Right atrium auricular region (tissue), 2 donors: ENCODE measurements at places on chromosomes 13 and 19.

- no peak for DNase-seq
Measured at GRCh38 chr19:58434217-58434616, 5.7 kb downstream of the ZNF132 start.

DNA sequence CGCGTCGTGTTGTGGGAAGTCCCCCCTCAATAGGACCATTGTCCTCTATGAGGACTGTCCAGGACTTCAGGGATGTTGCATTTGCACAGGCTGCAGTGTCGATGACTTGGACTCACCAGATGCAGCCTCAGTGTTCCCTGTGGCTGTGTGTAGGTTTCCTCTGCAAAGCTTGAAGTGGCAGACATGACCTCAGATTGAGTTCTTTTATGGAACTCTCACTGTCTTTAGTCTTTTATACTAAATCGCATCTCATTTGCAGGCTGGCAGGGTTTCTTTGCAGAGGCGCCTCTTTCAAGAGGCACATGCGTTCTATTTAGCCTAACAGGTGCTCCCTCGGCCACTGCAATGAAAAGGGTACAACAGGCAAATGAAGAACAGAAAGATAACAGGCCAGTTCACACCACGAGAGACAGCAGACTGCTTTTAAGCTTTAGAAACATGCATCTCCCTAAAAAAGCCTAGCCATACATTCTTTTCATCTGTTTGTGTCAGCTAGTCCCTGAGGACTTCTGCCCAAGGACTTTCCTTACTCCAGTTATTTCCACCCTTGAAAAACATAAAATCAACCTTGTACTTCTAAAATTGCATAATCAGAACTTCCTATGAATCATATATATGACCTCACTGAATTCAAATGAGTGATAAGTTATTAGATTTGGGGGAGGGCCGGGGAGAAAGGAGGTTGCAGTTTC, 118.4 kb downstream of the RAB20 start:
- no peak for DNase-seq

- no peak for DNase-seq
Measured at GRCh38 chr19:23378948-23379347, 16.3 kb downstream of the ZNF91 start.

DNA sequence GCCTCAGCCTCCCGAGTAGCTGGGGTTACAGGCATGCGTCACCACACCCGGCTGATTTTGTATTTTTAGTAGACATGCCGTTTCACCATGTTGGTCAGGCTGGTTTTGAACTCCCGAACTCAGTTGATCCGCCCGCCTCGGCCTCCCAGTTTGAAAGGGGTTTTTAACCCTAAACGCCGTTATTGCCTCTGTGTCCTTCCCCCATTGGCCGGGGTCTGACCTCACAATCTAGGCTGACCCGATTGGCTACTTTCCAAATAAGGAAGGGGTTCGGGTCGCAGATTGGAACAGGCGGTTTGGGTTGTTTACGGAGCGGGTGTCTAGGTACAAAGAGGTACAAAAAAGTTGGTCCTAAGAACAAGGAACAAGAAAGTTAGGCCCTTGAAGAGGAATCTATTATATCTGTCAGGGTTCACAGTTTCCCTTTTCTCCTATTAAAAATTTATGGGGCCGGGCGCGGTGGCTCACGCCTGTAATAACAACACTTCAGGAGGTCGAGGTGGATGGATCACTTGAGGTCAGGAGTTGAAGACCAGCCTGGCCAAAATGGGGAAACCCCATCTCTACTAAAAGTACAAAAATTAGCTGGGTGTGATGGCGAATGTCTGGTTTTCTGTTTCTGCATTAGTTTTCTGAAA, 1.0 kb downstream of the ZNF253 start:
- no peak for DNase-seq

DNA sequence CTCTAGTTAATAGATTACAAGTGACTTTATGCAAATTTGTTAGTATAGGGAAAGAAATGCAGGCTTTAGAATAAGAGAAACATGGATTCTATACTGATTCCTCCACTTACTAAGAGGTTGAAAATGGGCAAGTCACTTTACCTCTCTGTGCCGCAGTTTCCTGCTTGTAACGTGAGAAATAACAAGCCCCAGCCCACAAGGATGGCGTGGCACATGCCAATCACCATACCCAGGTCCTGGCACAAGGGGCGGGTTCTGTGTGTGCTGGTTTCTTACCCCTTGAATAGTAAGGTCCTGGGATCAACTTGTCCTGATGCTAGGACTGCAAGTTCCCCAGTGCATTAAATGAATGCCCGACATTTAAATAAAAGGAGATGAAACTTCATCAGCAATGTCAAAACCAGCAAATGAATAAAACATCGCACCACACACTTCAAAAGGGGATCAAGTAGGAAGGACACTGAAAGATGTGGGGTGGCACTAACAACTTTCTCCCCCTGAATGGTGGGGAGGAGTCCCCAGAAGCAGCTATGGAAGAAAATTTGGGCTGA, 7.9 kb upstream of the SIGLEC9 start:
- no peak for DNase-seq

- no peak for DNase-seq
Measured at GRCh38 chr13:100208626-100209025, 119.7 kb downstream of the PCCA start.

DNA sequence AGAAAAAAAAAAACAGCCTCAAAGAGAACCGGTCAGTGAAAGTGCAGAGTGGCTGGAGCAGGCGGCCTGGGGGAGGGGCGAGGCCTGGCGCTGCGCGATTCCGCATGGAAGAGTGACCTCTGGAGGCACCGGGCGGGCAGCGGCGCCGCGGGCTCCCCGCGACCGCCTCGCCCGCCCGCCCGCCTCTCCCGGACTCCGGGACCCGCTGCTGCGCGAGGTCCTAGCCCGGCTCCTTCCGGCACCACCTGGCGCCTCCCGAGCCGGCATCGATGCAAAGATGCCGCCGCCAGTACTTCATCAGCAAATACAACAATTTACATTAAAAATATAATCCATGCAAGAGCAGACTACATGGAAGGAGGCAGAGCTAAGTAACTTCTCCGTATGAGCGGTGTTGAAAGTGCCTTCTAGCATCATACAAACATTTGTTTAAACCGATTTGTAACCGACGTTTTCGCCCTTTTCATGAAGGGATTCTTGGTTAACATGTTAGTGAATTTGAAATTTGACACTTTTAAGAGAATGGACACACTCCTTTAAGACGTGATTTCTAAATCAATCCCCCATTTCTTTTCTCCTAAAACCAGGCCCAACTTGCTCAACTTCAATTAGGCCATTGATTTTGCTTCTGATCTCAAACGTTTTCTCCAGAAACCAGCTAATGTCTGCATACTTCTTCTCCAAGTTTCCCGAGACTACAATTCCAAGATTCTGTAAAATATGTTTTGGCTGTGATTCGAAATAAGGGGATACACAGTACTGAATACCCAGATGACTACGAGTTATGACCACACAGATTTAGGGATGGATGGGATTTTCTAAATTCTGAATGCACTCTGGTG, 2.1 kb downstream of the EFNB2 start:
- peak; percentile 85 for DNase-seq

DNA sequence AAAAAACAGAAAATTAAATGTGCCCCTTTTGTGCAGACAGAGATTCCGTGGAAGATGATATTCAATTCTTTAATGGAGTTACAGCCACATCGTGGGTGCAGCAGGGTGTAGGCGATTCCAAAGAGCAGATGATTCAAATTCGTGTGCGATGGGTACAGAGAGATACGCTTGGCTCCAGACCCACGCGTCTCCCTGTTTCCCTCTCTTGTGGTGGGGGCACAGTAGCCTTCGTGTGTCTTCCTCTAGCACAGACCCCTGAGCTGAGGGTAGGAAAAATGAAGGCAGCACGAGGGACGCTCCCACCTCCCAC, 4.8 kb downstream of the TSPAN16 start:
- DNase-seq = no peak

- DNase-seq = no peak
Measured at GRCh38 chr19:12938779-12939601, 581 bp downstream of the CALR start.

- no peak for DNase-seq
Measured at GRCh38 chr13:79404361-79404760, 1.7 kb downstream of the RBM26 start.

GRCh38 chr13:100473087-100473486, 115.5 kb downstream of the GGACT start:
- DNase-seq = no peak

DNA sequence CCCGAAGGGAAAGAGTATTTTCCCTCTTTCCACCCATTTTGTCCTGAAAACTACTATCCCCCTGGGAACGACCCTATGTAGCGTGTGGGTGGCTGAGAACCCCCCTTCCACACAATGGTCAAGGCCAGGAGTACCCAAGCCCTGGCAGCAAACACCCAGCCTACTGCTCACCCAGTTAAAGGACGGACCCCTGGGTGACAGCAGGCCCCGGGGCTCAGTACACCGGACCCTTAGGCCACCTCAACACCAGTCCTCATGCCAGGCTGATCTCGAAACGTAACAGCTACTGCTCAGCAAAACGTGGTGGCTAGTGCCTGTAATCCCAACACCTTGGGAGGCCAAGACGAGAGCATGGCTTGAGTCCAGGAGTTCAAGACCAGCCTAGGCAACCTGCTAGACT, 1.4 kb downstream of the ANKRD27 start:
- DNase-seq = no peak

- DNase-seq = no peak
Measured at GRCh38 chr13:70580825-70581224, 472.6 kb upstream of the KLHL1 start.

- DNase-seq = peak; percentile 68
Measured at GRCh38 chr13:33611121-33611805, 206.7 kb upstream of the RFC3 start.

- no peak for DNase-seq
Measured at GRCh38 chr13:27691207-27691606, 69.5 kb downstream of the POLR1D start.

- DNase-seq = no peak
Measured at GRCh38 chr13:84439108-84439507, 556.8 kb upstream of the SLITRK1 start.

- no peak for DNase-seq
Measured at GRCh38 chr13:51838240-51838846, 6.6 kb downstream of the TMEM272 start.

- DNase-seq = no peak
Measured at GRCh38 chr13:75135325-75135825, 346.6 kb downstream of the TBC1D4 start.

GRCh38 chr13:39512687-39513086, 90.3 kb downstream of the LHFPL6 start:
- DNase-seq = no peak

DNA sequence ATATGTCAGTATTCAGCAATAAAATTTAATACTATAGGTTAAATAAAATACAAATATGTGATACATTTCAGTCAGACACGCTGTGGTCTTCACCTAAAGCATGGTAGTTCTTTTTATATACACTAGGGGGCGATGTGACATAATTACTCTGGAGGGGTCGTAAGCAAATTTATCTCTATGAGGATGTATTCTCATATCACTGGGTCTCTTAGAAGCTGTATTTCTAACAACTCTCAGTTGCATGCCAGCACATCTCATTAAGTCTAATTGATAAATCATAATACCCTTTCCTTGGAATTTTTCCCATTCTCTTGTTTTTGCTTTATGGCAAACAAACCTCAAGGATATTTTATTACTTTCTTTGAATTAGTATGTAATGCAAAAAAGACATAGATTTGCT, 3.9 kb upstream of the PCDH17 start:
- no peak for DNase-seq

GRCh38 chr19:10420444-10421239, at the start of gene PDE4A:
Gene PDE4A, plus strand, starts transcription at chr19:10420538. Its CDS starts 227 bp downstream, at chr19:10420765.
- no peak for DNase-seq

DNA sequence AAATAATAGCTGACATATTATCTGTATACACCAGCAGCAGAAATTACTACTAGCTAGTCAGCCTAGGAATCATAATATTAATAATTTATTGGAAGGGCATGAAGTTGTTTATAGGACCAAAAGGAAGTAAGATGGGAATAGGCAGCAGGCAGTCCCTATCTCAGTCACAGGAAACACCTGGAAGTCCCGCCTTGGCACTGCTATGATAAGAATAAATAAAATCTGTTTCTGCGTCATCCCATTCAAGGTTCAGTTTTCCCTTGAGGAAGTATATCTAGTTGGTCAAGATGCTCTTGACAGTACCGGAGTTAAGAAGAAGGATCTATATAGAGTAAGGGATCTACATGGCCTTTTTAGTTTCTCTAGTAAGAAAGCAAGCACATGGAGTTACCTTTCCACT, 830.8 kb downstream of the DIAPH3 start:
- DNase-seq = no peak

DNA sequence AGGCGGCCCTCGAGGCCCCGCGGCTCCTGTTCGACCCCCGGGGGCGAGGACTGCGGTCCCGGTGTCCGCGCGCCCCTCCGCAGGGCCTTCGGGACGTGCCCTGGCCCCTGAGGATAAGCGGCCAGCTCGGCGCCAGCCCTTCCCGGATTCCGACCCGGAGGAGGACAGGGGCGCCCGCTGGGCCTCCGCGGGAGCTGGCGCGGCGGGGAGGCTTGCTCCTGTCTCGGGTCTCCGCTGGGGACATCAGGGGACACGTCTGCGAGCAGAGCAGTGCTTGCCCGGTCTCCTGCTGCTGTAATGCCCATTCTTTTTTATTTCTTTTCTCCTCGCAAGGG, 829 bp downstream of the B3GLCT start:
- DNase-seq = no peak

DNA sequence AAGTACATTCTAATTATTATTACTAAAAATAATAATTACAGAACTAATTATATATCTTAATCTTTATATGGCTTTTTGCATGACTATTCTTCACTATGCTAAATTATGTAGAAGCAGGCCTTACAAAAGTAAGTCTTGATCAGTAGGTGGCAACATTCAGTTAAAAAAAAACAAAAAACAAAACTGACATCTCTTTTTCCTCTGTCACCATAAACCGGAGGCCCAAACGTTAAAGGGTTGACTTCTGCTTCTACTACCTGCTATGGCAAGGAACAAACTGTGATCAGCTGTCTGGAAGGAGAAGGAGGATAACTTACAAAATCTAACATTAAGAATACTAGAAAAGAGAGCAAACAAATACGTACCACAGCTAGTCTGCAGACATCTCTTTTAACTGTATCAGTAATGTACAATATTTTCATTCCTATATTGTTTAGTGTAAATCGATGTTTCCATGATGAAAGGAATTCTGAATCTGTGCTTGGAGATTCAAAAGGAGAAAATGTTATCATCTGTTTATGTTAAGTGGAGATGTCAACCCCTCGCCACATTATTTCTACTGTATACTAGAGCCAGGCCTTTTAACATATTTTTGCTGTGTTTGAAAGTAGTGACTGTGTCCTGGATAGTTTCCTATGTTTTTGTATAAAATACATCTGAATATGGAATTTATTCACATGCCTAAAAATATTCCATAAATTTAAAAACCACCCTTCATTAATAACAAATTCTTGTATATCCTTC, 1525.4 kb downstream of the SLITRK1 start:
- no peak for DNase-seq

- no peak for DNase-seq
Measured at GRCh38 chr19:38298821-38299680, 5.0 kb upstream of the C19orf33 start.
